ENCODE measurements at places on chromosomes 11 and 22.

DNA sequence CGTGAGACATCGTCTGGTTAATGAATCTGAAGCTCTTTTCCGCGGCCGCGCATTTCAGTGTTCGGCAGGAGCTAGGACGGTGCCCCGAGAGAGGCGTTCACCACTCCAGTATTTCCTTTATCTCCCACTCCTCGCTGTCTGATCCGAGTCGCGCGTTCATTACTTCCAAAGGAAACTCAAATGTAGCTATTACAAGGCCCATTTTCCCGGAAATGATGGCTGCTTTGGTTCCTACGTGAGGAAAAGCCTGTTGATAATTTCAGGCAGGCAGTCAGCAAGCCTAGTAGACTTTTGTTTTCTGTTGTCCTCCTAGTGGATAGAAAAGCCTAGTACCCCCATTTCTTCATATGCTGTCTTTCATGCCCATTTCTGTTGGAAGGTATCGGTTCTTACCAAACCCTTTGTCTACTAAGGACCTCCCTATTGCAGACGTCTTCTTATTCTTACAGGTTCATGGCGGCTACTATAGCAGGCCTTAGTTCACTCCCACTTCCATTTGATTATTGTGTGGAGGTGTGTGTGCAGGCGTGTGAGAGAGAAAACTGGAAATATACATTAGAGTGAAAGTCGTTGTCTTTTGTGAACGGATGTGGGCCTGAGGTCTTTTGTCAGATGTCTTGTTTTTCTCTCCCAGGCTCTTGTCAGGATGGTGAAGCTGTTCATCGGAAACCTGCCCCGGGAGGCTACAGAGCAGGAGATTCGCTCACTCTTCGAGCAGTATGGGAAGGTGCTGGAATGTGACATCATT, 737 bp downstream of the RBM4 start:
- no peak for DNase-seq
- H3K36me3 ChIP-seq = peaks cover 14% of the 10 kb centered on the region
- peak overlapping the region; percentile 93 for H3K4me3 ChIP-seq
- no peaks in the 10 kb centered on the region for H3K27me3 ChIP-seq
- peak overlapping the region; percentile 75 for H3K27ac ChIP-seq
- H3K4me1 ChIP-seq = peaks cover 65% of the 10 kb centered on the region

- no peaks in the 10 kb centered on the region for H3K27me3 ChIP-seq
- H3K4me1 ChIP-seq = no peaks in the 10 kb centered on the region
- H3K36me3 ChIP-seq = no peaks in the 10 kb centered on the region
- H3K4me3 ChIP-seq = no peak overlapping the region
Measured at GRCh38 chr22:44793506-44794172, 41.3 kb downstream of the ARHGAP8 start.

- no peaks in the 10 kb centered on the region for H3K36me3 ChIP-seq
- H3K4me1 ChIP-seq = peaks cover 41% of the 10 kb centered on the region
- H3K27me3 ChIP-seq = no peaks in the 10 kb centered on the region
- DNase-seq = no peak
- no peak overlapping the region for H3K4me3 ChIP-seq
- no peak overlapping the region for H3K27ac ChIP-seq
Measured at GRCh38 chr11:74679513-74679865, 51.7 kb downstream of the CHRDL2 start.

DNA sequence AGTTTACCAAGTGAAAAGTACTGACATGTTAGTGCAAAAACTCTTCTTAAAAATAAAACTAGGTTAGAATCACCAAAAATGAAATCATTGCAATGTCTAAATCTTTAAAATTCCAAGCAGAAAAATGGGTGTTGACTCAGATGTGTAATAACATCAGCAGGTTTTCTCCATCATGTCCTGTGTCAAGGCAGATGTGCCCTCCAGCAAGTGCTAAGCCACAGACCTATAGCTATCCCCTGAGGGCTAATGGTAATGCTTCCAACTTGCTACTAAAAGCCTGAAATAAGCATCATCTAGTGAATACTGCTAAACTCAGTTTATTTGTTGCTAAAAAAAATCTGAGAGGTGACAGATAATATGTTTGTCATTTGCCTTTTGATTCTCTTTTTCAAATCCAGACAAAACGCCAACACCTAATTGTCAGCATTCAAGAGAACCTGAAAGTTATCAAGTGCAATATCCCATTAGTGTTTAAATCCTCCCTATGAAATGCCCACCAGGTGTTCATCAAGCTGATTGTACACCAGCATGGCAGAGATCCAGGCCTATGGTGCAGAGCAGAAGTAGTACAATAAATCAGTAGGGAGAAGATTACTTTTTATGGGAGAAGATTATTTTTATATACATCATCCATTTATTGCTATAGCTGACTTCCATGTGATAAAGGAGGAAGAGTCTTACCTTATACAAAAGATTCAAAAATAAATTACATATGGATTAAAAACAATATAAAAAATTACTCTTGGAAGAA, 55.1 kb upstream of the SYT9 start:
- DNase-seq = no peak
- H3K27me3 ChIP-seq = no peaks in the 10 kb centered on the region
- no peaks in the 10 kb centered on the region for H3K4me1 ChIP-seq
- no peak overlapping the region for H3K27ac ChIP-seq
- no peaks in the 10 kb centered on the region for H3K36me3 ChIP-seq
- H3K4me3 ChIP-seq = no peak overlapping the region

GRCh38 chr11:121095561-121095960, 5.5 kb upstream of the TECTA start:
- no peaks in the 10 kb centered on the region for H3K27me3 ChIP-seq
- no peak overlapping the region for H3K27ac ChIP-seq
- H3K4me3 ChIP-seq = no peak overlapping the region
- H3K36me3 ChIP-seq = no peaks in the 10 kb centered on the region
- no peak for DNase-seq
- no peaks in the 10 kb centered on the region for H3K4me1 ChIP-seq

- H3K27ac ChIP-seq = no peak overlapping the region
- no peak overlapping the region for H3K4me3 ChIP-seq
- H3K27me3 ChIP-seq = no peaks in the 10 kb centered on the region
- no peaks in the 10 kb centered on the region for H3K36me3 ChIP-seq
- DNase-seq = no peak
Measured at GRCh38 chr11:13680501-13681264, 12.2 kb downstream of the FAR1 start.

DNA sequence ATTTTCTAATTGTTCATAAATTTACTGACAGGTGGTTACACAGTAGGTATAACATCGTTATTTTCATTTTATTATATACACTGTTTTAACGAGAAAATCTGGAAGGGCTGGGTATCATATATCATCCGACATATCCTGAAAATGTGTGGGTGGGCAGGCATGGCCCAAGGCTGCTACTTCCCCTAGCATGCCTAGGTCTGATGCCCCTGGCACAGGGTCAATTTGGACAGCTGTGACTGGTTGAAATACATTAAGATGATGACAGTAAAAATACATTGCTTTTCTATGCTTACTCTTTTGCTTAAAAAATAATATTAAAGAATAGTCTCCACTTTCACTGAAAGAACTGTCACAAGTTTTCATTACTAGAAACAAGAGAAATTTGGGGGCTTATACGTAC, 908.8 kb downstream of the OPCML start:
- H3K27me3 ChIP-seq = no peaks in the 10 kb centered on the region
- no peaks in the 10 kb centered on the region for H3K4me1 ChIP-seq
- no peak overlapping the region for H3K4me3 ChIP-seq
- H3K27ac ChIP-seq = no peak overlapping the region

DNA sequence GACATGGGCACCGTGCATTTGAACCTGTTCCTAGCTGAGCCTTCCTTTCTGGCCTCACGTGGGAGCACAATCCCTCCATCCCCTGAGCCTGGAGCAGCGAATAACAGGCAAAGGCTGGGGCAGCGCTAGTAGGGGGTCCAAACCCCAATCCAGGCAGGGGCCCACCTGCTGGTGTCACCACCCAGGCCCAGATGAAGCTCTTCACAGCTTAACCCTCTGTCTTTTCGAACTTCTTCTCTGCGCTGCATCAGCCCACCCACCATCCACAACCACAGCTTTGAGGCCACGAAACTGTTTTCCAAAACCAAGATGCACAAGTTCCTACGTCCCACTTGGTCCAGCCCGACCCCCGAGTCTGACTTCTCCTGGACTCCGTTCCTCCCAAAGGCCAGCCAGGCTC, 11.5 kb downstream of the KCNC1 start:
- no peak for DNase-seq
- no peaks in the 10 kb centered on the region for H3K27me3 ChIP-seq
- no peaks in the 10 kb centered on the region for H3K36me3 ChIP-seq
- no peak overlapping the region for H3K4me3 ChIP-seq
- H3K27ac ChIP-seq = no peak overlapping the region

GRCh38 chr11:69501891-69502860, 20.7 kb downstream of the LINC01488 start:
- H3K27ac ChIP-seq = no peak overlapping the region
- H3K36me3 ChIP-seq = no peaks in the 10 kb centered on the region
- peaks cover 7% of the 10 kb centered on the region for H3K4me1 ChIP-seq
- no peak for DNase-seq
- no peaks in the 10 kb centered on the region for H3K27me3 ChIP-seq

DNA sequence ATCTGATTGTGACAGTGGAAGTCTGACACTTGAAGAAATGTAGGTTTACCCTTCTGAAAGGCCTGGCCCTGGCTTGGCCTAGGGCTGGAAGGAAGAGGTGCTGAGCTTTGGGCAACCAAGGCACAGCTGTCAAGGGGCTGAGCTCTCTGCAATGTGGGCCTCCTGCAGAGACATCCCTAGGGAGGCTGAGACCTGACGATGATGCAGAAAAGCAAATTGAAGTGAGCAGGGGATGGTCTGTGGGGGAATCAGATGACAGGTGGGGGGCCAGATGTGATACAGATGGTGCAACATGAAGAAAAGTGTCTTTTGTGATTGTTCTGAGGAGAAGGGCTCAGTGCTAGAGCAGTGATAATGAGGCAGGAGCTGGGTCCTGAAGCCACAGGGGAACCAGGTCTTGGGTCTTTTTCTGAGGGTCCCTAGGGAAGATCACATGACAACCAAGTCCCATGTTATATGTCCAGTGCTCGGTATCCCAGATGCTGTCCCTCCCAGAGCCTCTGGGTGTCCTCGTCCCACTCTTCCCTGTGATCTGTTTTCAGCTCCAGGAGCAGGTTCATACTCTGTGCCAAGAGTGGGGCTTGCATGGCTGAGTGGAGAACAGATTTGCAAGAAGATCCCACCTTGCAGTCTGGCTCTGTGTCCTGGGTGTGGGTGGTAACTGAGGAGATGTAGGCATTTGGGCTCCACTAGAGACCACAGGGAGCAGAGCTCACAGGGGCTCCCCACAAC, 79.9 kb upstream of the VPREB1 start:
- H3K4me3 ChIP-seq = no peak overlapping the region
- no peaks in the 10 kb centered on the region for H3K4me1 ChIP-seq
- no peak overlapping the region for H3K27ac ChIP-seq
- no peak for DNase-seq

DNA sequence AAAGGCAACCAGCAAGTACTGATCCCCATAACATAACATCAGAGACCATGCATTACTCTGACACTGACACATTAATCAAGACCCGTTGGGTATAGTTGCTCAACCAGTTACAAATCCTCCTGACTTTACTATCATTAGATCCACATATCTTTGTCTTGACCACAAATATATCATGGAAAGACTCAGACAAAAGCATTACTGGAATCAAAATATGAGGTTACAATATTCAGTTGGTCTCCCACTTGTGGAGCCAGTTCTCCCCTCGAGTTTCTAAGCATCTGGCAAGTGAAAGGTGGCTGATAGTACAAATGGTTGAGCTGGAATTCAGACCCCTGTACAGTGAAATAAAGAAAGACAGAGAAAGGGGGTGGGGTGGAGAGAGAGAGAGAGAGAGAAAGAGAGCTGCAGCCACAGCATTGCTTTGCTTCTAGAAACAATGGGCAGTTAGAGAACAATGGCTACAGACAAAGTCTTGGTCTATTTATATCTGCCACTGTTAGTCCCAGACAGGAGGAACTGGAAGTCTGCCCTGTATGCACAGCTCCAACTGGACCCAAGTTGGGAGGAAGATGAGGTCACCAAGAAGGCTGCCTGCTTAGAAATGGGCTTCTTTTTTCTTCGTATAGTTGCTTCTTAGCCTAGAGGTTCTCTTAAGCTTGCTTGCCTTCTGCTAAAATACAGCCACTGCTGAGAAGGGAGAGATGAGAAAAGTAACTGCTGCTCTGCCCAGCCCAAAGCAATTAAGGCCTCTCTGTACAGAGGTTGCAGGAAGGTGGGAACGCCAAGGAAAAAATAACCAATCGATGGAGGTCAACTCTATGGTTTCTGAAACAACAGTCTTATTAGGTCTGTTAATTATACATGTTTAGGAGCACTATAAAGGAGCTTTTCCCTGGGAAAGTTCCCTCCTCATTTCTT, 85.5 kb downstream of the ETS1 start:
- H3K36me3 ChIP-seq = no peaks in the 10 kb centered on the region
- DNase-seq = no peak

DNA sequence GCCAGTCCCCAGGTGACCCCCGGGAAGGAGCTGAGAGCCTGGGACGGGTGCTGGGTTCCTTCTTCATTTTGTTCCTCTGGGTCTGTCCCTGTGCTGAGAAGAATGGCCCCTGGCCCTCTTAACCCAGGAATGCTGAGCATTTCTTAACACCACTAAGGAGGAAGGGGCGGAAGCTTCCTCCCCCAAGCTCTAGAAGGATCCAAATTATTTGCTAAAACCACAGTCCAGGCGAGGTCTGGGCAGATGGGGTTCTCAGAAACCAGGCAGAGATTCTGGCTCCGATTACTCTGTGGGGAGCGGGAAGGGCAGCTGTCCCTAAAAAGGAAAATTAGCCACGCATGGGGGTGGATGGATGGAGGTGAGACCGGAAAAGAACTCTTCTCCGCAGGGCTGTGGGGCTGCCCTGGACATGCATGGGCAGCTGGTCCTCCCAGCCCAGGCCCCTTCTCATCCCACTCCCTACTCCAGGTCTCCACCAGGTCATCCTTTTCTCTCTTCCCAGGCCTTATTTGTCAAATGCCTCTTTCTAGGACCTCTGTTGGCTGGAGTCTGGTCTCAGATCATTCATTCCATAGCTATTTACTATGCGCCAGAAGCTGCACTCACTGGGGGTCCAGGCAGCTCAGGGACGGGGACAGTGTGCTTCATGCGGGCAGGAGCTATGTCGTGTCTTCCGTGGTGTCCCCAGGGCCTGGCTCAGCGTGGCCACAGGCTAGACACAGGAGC, 45.0 kb upstream of the MYH9 start:
- H3K4me3 ChIP-seq = no peak overlapping the region
- H3K27ac ChIP-seq = no peak overlapping the region
- peaks cover 7% of the 10 kb centered on the region for H3K4me1 ChIP-seq
- no peak for DNase-seq
- H3K36me3 ChIP-seq = no peaks in the 10 kb centered on the region
- no peaks in the 10 kb centered on the region for H3K27me3 ChIP-seq

DNA sequence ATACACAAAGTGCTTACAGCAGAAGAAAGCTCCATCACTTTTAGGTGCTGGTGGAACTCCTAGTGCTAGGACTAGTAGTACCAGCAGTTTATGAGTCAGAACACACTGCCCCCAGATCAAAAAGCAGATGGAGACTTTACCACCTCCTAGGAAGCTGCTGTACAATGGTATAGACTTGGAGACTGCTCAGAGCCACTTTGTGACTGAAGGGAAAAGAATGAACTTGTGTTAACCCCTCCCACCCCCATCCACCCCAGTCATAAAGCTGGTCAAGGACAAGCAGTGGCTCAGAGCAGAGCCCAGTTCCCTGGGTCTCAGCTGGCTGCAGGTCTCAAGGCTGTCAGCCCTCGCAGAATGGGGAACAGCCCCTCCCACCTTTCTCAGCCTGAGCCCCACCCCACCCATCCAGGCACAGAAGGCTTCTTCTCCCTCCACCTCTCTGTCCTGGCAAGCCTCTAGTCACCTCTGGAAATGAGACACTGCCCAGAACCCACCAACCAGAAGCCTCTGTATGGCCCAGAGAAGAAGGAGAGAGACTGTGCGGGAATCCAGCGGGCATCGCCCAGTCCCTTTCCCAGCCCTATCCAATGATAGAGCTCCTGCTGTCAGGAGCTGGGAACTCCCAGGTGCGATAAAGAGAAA, 23.8 kb downstream of the PACSIN2 start:
- H3K4me1 ChIP-seq = peaks cover 39% of the 10 kb centered on the region
- DNase-seq = no peak
- no peaks in the 10 kb centered on the region for H3K27me3 ChIP-seq
- no peaks in the 10 kb centered on the region for H3K36me3 ChIP-seq
